ENCODE measurements at places on chromosomes 11 and 22.

DNA sequence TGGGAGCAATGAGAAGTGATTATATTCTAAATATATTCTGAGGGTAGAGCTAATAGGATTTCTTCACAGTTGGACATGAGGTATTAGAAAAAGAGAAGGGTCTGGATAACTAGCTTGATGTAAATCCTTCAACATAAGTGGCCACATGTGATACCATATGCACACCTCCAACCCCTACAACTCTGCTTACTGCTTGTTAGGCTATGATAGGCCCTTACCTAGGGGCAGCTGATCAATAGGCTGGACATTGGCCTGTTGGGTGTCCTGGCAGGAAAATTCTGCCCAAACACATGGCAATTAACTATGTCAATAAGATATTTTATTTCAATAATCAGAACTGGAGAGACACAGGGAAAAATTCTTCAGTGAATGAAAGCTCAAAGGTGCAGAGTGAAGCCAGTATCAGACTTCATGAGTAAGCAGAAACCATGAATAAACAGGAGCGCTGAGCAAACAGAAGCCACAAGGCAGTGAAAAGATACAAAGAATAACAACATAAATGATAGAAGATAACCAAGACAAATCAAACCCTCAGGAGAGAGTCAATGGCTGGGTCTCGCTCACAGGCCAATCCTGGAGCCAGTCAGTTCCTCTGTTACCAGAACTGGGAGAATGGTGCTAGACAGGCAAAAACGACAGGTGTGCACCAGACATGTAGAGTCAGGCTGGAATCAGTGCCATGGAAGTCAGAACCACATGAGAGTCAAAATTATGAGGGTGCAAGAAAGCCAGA is 46.3 kb upstream of the PSMA1 start:
- DNase-seq, result peak; percentile 44

- DNase-seq, result no peak
Observed at GRCh38 chr22:31871480-31871879, 72.9 kb upstream of the YWHAH start.

- DNase-seq, result no peak
Observed at GRCh38 chr22:49829044-49829853, 1.6 kb upstream of the BRD1 start.

GRCh38 chr22:27380855-27381254 is 420.7 kb downstream of the MN1 start:
- no peak for DNase-seq

GRCh38 chr22:30079952-30080533 is at the start of gene HORMAD2:
HORMAD2 (plus strand) TSS chr22:30080464; CDS start chr22:30093953, 13,489 bp downstream.
- DNase-seq, result peak; percentile 85

- no peak for DNase-seq
Observed at GRCh38 chr11:76201672-76202412, 4.5 kb downstream of the WNT11 start.

DNA sequence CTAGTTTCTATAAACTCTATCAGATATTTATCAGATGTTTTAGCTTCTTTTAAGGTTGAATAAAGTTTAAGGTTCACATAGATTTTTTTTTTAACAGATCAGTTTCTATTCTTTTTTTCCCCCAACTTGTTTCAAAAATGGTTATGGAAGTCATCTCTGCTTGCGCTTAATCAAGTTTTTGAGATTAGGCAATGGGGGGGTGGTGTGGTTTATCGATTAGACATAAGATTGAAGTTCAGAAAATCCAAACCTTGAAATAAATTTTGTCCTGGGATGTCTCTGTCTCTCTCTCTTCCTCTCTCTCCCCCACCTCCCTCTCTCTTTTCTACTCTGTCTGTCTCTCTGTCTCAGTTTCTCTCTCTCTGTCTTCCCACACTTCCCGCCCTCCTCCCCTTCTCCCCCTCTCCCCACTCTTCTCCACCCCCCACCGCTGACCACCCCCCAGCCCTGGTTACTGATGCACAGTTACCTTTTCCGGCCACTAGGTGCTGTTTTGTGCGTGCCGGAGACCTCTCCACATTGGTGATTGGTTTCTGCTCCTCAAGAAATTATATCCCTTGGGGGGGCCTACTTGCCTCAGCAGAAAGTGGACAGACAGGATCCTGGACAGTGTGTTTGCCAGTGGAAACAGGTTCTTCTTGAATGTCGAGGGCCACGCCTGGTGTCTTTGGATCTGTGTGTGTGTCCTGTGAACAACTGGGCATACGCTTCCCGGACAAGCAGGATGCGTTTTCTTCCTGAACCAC is 29.7 kb upstream of the ANO1 start:
- peak; percentile 16 for DNase-seq

- DNase-seq, result peak; percentile 57
Observed at GRCh38 chr22:24402460-24403192, 24.8 kb upstream of the ADORA2A start.

GRCh38 chr22:20244691-20245576 is 23.2 kb downstream of the RTN4R start:
- DNase-seq, result peak; percentile 9

- DNase-seq, result no peak
Observed at GRCh38 chr11:15817001-15817400, 539.3 kb downstream of the SOX6 start.

- no peak for DNase-seq
Observed at GRCh38 chr11:119130662-119131061, 9.3 kb downstream of the HINFP start.

- no peak for DNase-seq
Observed at GRCh38 chr22:22565981-22566380, 6.9 kb upstream of the PRAME start.

DNA sequence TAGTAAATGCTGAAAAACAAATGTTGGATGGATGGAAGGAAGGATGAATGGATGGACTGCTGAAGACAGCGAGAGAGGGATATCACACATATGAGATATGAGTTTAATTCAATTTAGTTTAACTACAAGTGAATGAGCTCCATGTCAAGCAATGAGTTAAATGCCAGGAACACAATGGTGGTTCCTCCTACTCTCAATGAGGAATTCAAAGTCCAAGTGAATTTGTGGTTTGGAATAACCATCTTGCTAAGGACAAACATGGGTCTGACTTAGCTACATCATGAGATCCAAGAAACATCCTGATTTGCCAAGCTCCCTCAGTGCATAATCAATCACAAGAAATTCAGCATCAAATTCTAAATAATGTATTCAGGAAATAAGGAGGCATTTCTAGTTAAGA is 26.1 kb upstream of the PPP2R1B start:
- no peak for DNase-seq

- no peak for DNase-seq
Observed at GRCh38 chr22:37551981-37552380, 8.3 kb upstream of the CDC42EP1 start.

DNA sequence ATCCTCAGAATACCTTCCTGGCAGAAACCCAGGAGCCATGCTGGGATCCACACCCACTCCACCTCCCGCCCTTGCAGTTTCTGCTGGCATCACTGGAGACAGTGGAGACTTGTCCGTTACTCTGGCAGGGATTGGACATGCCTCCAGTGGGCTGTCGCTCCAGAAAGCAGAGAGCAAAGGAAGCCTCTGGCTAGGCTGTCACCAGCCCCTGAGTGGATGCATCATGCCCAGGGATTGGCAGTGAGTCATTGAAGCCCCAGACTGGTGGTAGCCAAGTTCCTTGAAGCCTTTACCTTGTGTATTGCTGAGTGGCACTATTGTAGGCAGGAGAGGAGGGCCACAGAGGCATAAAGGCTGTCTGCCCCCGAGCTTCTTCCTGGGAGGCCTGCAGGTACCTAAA is 34.8 kb upstream of the E2F8 start:
- DNase-seq, result no peak

- peak; percentile 87 for DNase-seq
Observed at GRCh38 chr11:47553406-47553743, 443 bp upstream of the CELF1 start.

DNA sequence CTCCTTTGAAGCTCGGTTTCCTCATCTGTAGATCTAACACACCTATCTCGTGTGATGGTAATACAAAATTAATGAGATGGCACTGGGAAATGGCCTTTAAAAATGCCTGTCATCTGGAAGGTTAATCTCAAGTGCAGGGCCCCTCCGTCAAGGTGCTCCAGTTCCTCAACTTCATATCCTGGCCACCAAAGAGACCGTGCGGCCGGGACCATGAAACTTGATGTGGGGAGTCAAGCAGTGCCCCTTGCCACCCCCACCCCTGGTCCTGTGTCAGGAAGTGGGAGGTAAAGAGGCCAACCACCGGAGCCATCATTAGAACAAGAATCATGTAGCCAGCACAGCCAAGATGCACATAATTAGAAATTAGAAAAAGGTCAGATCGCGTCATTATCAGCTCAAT is 108.2 kb downstream of the FEZ1 start:
- DNase-seq, result no peak

DNA sequence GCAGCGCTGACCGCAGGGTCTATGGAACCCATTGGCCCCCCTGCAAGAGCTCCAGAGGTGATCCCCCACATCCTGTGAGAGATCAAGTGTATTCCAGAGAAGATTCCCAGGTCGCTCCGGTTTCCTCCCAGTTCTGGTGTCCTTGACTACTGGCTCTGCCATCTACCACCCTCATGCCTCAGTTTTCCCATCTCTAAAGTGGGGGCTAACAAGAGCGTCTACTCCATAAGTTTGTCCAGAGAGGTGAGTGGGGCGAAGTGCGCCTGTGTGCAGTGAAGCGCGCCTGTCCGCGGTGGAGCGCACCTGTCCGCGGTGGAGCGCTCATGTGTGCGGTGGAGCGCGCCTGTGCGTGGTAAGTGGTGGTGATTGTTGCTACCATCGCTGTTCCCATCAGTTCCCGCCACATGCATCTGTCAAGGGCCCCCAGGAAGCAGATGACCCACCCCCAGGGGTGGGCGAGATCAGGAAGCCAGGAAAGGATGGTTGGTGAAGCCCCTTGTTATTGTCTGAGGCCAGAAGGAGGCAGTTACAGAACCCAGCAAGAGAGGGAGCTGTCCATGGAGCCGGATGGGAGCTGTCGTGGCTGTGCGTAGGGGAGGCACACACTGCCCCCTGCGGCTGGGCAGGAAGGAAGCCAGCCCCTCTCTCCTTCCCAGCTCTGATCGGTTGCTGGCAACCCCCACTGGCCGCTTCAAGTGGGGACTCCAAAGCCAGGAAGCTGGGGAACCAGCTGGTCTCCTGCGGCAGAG is 73.2 kb upstream of the FGF3 start:
- no peak for DNase-seq

DNA sequence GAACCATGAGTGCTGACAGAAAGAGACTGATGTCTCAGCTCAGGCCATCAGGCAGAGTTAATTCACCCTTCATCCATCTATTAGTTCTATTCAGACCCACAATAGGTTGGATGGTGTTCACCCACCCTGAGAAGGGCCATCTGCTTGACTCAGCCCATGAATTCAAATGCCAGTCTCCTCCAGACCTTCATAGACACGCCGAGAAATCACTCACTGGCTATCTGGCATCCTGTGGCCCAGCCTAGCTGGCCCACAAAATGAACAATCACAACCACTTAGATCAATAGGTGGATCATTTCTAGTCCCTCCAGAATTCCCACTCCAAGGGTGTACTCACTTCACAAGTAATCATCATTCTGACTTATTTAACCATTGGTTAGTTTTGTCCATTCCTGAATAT is 58.2 kb downstream of the MYEOV start:
- no peak for DNase-seq

GRCh38 chr22:50274311-50274710 is 4.1 kb upstream of the MAPK11 start:
- DNase-seq, result peak; percentile 79

- DNase-seq, result no peak
Observed at GRCh38 chr22:19688301-19689290, 25.7 kb upstream of the SEPTIN5 start.

DNA sequence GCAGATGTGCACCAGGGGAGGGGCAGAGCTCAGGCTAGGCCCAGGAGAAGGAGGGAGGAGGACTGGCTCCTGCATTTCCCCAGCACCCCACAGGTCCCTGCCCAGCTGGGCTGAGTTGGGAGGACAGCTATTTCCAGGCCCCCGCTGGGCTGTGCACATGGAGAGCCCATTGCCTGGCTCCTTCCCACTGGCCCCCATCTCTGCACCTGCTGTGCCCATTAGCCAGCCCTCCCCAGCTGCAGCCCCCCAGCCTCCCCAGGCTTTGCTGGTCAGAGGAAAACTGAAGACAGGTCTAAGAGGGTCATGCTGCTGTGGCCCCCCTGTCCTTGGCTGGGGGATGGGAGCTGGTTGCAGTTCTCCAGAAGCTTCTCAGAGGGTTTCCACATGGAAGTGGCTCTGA is 81.8 kb upstream of the SHANK2 start:
- no peak for DNase-seq

DNA sequence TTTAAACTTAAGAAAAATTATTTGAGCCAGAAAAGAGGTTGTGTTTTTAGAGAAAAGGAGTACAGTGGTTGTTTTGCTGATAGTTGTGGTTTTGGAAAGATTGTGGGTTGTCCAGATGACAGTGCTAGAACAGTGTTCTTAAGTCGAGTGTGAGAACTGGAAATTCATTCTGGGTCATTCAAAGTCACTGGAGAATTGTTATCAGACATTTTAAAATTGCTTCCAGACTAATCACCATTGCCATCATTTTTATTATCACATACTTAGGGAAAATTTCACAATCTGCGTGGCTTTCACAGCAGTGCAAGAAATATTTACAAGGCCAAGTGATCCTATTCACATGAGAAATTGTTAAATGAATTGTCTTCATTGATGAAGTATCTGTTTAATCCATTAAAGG is 242.2 kb upstream of the DDI1 start:
- DNase-seq, result no peak

GRCh38 chr11:11977206-11977938 is 31.1 kb downstream of the DKK3 start:
- no peak for DNase-seq

DNA sequence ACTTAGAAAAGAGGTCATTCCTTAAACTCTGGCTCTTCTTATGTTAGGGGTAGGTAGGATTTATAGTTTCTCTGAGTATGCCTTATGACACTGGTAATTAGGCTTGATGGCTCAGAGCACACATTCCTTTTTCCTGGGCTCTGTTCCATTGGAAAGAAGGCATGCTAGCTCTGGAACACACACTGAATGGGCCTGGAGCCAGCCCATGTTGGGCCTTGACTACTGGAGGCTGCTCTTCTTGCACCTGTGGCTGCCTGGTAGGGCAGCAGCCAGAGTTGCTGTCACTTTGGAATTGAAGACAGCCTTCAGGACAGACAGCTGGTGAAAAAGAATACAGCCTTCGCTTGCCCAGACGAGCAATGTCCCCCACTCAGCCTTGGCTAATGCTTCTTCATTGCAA is 18.2 kb downstream of the MCAM start:
- no peak for DNase-seq

DNA sequence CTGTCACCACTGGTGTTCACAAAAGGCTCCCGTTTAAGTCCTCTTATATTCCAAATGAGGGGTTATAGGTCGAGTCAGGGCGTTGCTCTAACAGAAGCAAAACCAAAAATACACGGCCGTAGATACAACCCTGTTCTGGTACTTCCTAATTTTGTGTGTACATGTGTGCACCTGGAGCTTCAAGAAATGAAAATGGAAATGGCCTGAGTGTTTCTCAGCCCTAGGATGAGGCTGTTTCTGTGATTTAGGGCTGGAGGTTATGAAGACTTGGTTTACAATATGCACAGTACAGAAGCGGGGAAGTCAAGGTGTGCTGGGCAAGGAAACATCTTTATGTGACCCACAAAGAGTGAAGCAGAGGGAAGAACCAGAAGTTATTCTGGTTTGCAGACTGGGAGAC is 110.4 kb upstream of the OR4B1 start:
- no peak for DNase-seq
